Osteocyte (in vitro differentiated cells): ENCODE measurements at places on chromosomes 16 and 17.

GRCh38 chr17:14058051-14058450 is 11.3 kb upstream of the COX10 start:
- DNase-seq = no peak

- DNase-seq = no peak
These were observed 5.1 kb downstream of the CDR2 start for GRCh38 chr16:22369221-22369811.

DNA sequence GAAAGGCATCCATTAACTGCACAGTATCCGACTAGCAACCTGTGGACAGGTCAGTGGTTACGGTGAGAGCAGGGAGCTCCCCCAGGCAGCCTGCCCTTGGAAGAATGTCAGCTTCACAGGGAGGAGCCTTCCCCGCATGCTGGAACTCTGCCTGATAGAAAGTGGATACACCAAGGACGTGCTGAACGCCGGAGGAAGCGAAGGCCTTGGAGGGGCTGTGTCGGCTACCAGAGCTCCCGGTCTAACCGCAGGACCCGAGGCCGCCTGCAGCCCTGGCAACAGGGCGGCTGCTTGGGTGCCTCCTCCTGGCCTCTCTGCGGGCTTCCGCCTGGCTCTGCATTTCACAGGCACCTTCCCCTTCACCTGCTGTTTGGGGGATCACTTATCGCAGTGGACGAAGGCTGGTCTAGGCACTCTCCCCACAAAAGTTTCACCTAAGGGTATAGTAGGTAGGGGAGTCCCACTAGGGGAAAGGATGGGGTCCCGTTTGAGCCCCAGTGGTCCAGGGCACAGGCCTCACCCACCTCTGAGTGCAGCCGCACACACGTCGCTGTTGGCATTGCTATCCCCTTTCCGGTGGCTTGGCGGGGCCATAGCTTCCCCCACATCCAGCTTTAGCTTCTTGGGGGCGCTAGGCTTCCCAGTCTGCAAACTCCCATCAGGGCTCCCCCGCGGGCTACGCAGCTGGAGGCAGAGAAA is 29.8 kb downstream of the PELP1 start:
- no peak for DNase-seq

GRCh38 chr16:15704545-15704987 is 54.5 kb downstream of the NDE1 start:
- no peak for DNase-seq

GRCh38 chr17:77042476-77043231 is 98.1 kb upstream of the SEC14L1 start:
- no peak for DNase-seq

DNA sequence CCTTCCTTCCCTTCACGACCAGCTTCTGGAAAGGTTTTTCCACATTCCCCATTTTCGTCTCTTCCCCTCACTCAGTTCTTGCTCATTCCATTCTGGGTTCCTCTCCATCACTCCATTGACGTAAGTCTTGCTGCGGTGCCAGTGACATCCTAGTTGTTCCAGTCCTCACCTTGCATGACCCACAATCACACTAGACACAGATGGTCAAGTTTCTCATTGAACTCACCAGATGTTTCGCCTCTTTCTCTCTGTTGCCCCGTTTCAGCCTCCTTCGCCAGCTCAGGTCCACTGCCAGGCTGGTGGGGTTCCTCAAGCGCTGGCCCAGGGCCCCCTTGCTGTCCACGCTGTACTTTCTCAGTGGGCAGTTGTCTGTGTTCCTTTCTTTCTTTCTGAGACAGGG is 43.4 kb downstream of the CCDC42 start:
- no peak for DNase-seq
